Activated CD4-positive, alpha-beta memory T cell treated with anti-CD3 and anti-CD28 coated beads, Interleukin-2, amount 10 ng/mL, durations not matched to agents 7 days and 5 days (primary cell): ENCODE measurements at places on chromosomes 3 and 15. TPM values are rescaled to one million over a fixed set of nuclear protein-coding genes. Genes with fewer than 3 reads are reported as not detected.

The CFAP100 gene
- total RNA-seq = not detected

The GHSR gene
- total RNA-seq = not detected

The ISLR2 gene
- not detected for total RNA-seq

The TJP1 gene
- not detected for total RNA-seq

The SENP7 gene
- 30.5 TPM for total RNA-seq

The GP5 gene
- 1.3 TPM for total RNA-seq

The OR5K2 gene
- total RNA-seq = not detected

The CHRM5 gene
- total RNA-seq = not detected

The ZIC1 gene
- not detected for total RNA-seq

The LINGO1 gene
- not detected for total RNA-seq

The CHL1 gene
- total RNA-seq = not detected

The SCG5 gene
- total RNA-seq = 3.8 TPM

The ELL3 gene
- 0.33 TPM for total RNA-seq
